ENCODE measurements at places on chromosomes 16 and 17. TPM values are rescaled to one million over a fixed set of nuclear protein-coding genes. Genes with fewer than 3 reads are reported as not detected.

Gene LLGL2
- polyA plus RNA-seq, result 0.72 TPM

GRCh38 chr17:17025621-17026020 lies 16.6 kb upstream of the MPRIP start:
- no peak for DNase-seq

DNA sequence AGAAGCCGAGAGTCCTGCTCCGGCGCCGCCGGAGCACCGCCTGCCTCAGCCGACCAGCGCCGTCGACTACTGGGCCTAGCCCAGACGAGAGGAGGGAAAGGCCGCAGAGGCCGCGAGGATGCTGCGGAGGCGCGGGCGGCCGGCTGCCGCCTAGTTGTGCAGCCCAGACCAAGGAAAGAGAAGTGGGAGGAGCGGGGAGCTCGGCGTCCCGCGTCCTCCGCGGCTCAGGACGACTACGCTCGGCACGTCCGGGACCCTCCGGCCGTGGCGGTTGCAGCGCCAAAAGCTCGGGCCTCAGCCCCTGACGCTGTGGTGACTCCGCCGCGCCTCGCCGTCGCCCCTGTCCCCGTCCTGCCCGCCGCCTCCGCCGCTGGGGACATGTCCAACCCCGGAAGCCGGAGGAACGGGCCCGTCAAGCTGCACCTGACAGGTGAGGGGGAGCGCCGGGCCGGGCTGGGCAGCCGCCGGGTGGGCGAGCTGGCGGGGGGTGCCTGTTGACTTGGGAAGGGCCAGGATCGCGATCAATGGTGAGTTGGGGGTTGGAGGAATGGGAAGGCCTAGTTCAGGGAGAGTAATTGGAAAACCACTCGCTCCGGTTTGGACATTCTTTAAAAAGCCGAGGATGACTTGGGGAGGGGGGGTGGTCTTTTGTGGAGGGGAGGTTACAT lies 37.7 kb downstream of the RNF135 start:
- peak; percentile 45 for DNase-seq

GRCh38 chr17:82966415-82966814 lies 113.0 kb upstream of the METRNL start:
- DNase-seq, result no peak

- no peak for DNase-seq
These were observed 1.4 kb downstream of the MCRIP2 start for GRCh38 chr16:643050-643368.

- DNase-seq, result no peak
These were observed 7.4 kb downstream of the PNPO start for GRCh38 chr17:47948706-47949196.

- DNase-seq, result no peak
These were observed 14.3 kb downstream of the PLCD3 start for GRCh38 chr17:45117848-45118646.

GRCh38 chr17:34663714-34664113 lies 84.3 kb downstream of the TMEM132E start:
- no peak for DNase-seq

GRCh38 chr17:55093353-55093752 lies 124.8 kb downstream of the STXBP4 start:
- DNase-seq, result no peak

DNA sequence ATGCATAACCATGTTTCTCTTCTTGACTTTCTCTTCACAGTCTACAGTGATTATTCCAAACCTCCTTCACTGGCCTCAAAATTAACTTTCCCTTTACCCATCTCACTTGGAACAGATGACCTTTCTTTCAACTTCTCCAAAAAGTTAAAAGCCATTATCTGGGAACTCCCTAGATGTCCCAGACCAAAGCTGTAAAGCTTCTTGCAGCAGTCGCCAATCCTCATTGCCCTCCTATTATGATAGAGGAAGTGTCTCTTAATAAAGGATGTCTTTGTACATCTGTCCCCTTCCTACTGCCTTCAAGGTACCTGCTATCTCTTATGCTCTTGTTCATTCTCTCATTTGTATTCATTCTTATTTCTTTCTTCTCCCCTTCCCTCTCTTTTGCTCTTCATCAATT lies 127.5 kb downstream of the MRTFB start:
- DNase-seq, result no peak

GRCh38 chr17:77164483-77165091 lies 23.8 kb downstream of the SEC14L1 start:
- DNase-seq, result peak; percentile 53

Measured in IMR-90 (cell line).